ENCODE measurements at places on chromosomes 16 and 17.

DNA sequence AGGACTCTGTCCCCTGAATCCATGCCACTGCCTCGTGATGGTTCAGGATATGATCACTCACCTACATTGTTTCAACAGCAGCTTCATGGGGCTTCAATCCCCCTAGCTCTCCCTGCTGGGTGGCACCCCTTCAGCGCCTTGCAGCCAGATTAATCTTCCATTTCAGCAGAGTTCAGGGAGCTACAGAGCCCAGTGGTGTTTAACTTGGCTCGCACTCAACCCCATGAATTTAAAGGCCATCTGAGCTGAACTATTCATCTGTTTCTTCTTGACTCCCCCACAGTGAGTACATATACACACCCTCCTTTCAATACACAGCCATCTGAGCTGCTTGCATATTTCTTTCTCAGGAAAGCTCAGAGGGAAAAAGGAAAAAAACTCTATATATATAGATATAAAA is 202.8 kb upstream of the C16orf82 start:
- DNase-seq, result no peak

GRCh38 chr16:84379709-84380362 is 11.5 kb downstream of the ATP2C2 start:
- DNase-seq, result no peak

- DNase-seq, result no peak
These were observed 90.0 kb downstream of the FOXL1 start for GRCh38 chr16:86668136-86668910.

- no peak for DNase-seq
These were observed 579 bp upstream of the LRRC59 start for GRCh38 chr17:50397919-50398285.

DNA sequence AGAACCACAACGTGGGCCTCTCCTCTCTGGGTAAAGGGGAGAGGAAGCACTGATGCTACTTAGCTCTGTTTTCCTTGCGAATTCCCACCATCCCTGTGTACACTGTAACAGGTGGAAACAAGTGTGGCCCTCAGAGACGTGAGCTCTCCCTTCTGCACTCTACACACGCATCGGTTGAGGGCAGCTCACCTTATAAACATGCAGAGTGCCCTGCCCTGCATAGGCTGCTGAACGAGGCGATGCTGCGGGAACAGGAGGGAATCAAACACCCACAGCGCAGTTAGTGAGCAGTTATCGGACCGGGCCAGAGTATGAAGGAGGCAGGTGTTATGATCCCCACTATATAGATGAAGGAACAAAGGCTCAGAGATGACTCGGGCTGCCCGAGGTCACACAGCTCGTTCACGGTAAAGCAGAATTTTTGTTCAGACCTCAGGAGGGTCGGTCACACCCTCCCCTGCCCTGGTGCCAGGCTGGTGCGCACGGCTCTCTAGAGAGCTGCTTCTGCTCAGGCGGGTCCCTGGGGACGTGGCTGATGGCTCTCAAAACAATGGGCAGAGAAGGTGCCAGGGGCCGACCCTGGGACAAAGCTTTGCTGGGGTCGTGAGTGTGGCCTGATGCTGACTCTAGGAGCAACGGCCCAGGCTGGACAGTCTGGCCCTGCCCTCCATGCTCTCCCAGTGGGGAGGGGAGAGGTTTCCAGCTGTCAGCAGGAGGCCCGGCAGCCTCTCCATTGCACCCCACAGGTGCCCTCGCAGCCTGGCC is 68.5 kb downstream of the RPH3AL start:
- DNase-seq, result no peak

DNA sequence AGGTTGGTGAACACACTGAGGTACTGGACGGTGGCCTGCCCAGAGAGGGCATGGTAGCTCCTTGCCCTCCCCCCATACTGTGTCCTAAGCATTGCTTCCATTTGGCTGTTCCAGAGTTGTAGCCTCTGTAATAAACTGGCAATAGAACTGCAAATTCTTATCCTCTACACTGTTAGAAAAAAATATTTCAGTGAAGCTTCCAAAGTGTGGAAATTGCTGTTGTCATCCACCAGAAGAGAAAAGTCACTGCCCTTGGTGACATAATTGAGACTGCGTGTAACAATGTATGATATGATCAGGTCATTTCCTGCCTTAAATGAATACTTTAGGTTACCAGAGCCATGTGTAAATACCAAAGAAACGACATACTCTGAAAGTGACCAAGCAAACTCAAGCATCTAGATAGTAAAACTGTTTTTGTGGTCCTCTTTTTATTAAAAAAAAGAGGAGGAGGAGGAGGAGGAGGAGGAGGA is 65.9 kb downstream of the CEP95 start:
- DNase-seq, result no peak

GRCh38 chr16:81180578-81180977 is 57.9 kb upstream of the BCO1 start:
- DNase-seq, result no peak

- DNase-seq, result no peak
These were observed 539 bp upstream of the CKLF start for GRCh38 chr16:66551788-66552285.

- DNase-seq, result no peak
These were observed 39.5 kb downstream of the VMP1 start for GRCh38 chr17:59746849-59747445.

DNA sequence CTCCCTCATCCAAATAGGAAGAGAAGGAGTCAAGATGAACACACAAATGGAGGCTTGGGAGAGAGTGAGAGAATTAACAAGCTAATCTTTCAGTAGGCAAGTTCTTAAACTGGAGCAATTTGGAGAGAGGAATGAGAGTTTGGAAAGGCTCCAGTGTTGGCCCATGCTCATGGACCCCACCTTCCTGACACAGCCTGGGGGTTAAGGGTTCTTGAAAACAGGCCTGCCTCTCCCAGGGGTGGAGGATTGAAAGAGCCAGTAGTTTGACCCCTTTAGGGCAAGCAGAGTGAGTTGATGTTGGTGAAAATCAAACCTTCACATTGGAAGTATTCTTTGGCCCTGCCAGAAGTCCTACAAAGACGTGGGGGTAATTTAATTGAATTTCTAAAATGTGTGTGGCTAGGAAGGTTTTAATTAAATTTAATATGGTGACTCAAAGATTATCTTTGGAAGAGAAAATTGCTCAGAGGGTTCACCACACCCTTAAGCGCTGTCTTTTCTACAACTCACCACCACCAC is 5.8 kb downstream of the HOXB3 start:
- DNase-seq, result no peak

- DNase-seq, result no peak
These were observed 20.5 kb downstream of the ST3GAL2 start for GRCh38 chr16:70418274-70418992.

GRCh38 chr16:5510819-5511370 is 413.3 kb upstream of the EEF2KMT start:
- no peak for DNase-seq

GRCh38 chr17:77560841-77561240 is 397.7 kb upstream of the TNRC6C start:
- DNase-seq, result no peak

GRCh38 chr16:67966549-67967182 is 1.8 kb downstream of the SLC12A4 start:
- no peak for DNase-seq

DNA sequence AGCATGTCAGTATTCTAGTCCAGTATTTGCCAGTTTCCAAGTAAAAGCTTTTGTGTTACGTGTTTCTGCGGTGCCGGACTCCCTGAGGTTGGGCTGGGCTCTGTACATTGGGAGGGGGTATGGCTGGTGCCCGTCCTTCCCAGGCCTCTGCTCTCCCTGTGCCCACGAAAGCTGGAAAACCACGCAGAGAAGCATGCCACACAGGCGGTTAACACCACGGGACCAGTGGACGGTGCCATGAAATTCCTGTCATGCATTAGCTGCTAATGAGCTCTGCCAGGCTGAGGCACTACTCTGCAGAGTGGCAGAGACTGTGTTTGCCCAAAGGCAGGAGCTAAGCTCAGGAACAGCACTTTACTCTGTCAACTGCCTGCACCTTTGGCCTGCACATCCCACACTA is 8.1 kb downstream of the SMIM5 start:
- no peak for DNase-seq

DNA sequence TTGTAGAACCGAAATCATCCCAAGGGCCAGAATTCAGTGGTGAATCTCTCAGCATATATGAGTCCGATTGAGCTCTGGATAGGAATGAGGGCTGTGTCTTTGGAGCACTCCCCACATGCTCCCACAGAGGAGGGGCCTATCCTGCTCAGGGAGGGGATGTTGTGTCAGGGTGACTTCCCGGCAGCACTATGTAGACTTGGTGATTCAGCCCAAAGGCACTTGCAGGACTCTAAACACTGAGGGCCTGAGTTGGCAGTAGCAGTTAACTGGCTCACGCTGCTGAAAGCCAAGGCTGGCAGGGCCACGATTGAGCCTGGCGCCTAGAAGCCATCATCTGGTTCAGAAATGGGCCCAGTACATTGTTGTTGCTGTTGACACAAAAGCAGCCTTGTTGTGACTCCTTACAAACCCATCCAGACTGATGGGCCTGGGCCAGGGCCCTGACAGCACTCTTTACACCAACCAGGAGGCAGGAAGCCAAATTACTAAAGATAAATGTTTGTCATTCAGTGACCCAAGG is 31.9 kb downstream of the NMT1 start:
- DNase-seq, result no peak

- no peak for DNase-seq
These were observed 16.6 kb upstream of the CES1 start for GRCh38 chr16:55849536-55849935.

DNA sequence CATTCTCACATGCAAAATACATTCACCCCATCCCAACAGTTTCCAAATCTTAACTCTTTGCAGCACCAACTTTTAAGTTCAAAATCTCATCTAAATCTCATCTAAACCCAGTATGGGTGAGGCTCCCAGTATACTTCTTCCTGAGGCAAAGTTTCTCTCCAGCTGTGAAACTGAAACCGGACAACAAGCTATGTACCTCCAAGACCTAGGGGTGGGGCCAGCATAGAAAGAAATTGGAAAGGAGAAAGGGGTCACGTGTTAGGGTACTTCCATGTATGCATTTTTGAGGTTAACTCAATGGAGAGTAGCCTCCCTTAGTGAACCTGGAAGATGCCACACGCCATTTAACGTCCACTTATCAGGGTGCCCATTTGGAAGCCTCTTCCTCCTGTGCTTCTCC is 23.9 kb upstream of the LRRC75A start:
- no peak for DNase-seq

GRCh38 chr16:69166221-69166833 is 20.6 kb upstream of the SNTB2 start:
- DNase-seq, result no peak

DNA sequence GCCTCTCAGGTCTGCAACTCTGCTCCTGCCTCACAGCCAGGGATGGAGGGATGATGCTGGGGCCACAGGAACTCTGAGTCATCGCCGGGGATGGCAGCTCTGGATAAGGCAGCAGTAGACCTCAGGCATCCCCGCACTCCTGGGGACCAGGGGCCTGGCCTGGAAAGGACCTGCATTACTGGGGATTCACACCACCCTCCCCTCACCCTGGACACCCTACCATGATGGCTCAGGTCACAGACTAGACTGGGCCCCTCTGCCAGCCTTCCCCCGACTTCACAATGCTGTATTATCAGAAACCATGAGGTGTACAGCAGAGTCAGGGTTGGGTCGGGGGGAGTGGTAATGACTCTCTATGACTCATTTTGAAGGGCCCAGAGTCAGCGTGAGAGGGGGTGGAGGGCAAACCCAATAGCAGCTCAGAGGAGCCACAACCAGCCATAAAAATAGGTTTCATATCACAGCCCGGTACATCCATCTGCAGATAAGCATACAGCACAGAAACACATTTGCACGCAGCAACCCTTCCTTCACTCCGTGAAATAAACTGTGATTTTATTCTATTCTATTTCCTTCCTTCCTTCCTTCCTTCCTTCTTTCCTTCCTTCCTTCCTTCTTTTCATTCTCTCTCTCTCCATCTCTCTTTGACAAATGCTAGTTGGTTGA is 28.8 kb downstream of the DYNLRB2 start:
- DNase-seq, result peak; percentile 9

DNA sequence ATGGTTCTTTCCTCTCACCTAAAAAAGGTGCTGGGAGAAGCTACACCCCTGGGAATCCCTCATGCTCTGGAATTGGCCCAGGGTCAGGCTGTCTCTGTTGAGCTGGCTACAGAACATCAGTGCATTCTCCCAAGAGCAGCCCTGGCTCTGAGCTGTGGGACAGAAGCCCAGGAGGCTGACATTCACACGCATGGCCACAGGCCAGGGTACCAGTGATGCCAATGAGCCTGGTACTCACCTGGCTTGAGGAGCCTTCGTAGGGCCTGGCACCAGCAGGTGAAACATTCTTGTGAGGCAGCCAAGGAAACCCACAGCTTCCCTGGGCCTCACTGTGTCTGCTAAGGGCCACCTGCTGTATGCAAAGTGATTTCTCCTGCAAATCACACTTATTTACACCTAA is 121.7 kb upstream of the CCL2 start:
- DNase-seq, result no peak

GRCh38 chr17:21841839-21842238 is 149.5 kb downstream of the KCNJ18 start:
- DNase-seq, result no peak

Data from stimulated activated CD8-positive, alpha-beta memory T cell treated with anti-CD3 and anti-CD28 coated beads, Interleukin-4, amount 100 ng/mL, for 1 hour (primary cell).